Astrocyte of the cerebellum (primary cell): ENCODE measurements at places on chromosomes 5 and 9.

DNA sequence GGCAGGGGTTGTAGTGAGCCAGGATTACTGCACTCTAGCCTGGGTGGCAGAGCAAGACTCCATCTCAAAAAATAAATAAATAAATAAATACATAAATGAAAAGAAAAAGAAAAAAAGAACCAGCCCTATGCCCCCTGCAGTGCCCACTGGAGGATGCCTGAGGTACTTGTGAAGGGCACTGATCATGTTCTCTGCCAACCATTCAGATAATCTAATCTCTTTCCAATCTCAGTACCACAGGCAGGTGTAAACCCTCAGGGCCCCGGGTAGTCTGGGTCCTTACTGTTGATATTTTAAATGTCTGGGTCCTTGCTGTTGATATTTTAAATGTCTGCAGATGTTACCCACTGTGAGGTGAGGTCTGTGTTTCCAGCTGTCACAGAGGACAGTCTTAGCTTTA, 321.8 kb upstream of the ADCY2 start:
- no peak for DNase-seq

- DNase-seq: no peak
Measured at GRCh38 chr9:130286072-130286770, 20.7 kb downstream of the HMCN2 start.

GRCh38 chr9:76741524-76741923, 22.7 kb upstream of the PCA3 start:
- no peak for DNase-seq

- no peak for DNase-seq
Measured at GRCh38 chr5:126334760-126335159, 88.4 kb upstream of the GRAMD2B start.

DNA sequence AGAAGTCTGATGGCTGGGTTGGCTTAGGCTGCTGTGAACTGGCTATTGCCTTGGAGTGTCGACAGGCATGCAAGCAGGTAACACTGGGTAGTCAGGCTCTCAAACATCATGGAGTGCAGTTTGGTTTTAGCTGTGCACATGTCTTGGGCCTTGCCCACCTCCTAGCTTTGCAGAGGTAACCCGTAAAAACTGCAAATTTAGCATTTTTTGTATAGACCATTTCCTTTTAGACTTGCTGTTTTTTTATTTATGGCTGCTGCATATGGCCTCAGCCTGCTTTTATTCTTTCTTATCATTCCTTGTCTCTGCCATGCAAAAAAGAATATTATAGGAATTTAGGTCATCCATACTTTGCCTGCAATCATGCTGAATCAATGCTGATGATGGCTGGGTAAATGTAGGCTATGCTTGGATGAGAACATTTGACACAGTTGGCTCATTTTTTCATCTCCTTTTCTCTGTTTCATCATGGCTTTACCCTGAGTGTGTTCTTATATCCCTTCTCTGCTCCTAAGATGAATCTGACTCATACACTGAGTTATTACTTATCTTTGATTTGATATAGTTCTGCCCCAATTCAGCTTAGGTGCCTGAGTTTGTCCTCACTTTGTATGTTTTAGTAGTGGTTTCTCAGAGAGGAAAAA, 27.2 kb downstream of the RECK start:
- no peak for DNase-seq

DNA sequence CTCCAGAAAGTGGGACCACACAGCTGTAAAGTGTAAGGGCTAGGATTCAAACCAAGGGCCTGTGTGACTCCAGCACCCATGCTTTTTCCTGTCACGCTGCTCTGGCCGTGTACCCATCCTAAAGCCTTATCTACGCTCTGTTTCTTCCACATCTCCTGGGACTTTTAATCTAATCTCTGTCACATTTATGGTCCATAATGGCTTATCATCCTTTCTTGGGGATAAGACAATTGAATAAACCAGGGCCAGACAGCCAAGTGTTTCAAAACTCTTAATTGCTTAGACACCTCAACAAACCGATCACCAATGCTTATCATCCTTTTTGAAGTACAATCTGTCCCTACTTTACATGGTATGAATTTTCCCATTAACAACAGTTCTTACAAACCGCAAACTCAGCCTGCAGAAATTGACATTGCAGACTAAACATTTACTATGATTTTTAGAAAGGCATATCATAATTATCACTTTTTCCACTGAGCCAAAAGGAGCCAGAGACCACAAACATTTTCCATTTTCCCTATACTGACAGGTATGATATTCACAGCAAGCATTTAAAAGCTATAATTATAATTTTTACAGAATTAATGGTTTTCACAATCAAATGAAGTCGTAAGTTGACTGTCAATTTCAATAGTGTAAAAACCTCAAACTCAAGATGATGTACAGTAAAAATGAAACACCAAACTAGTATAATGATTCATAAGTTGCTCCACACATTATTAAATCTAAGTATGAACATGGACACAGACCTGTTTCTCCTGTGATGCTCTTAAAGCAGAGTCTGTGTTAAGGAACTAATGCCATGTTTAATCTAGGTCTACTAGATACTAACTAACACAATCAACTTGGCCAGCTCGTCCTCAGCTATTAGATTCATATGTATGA, 99.5 kb downstream of the FBXW11 start:
- no peak for DNase-seq

DNA sequence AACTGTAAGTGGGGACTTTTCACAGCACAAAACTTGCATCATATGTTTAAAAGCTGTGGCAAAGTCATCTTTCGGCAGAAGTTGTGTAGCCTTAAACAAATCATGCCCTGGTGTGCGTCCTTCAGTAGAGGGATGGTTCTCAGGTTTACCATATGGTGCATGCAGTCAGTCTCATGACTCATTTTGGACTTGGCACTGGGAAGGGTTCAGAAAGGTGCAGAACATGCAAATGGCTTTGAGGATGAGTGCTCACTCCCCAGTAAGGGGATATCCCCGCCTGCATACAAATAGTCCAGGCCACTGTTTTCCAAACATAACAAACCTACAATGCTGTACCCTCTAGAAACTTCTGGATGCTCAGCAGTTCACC, 260.3 kb downstream of the NDUFS4 start:
- DNase-seq: no peak

DNA sequence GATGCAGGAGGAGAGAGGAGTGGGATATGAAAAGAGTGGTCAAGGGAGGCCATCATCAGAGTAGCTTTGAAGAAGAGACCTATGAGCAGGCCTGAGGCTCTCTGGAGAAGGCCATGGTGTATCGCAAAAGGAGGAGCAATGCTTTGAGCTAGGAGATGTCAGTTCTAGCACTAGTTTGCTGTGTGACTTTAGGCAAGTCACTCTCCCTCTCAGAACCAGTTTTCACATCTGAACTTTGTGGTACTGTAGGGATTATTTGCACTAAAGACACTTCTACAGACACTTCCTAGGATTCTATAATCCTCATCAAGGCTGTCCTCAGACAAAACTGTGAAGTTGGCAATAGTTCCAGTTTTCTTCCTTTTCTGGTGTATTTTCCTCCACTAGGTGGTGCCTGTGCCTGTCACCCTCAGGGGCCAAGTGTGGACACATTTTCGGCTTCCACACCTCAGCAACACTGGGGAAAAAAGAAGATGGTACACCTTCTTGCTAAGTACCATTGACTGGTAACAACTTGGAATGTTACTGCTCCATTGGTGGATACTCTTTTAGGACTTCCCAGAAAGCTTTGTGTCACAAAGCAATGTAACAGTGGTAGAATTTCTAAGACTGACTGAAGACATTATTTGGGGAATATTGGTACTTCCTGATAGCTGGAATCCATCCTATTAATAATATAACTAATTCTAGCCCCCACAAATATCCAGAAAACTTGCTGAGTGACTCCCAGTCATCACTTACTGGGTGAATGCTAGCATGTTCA, 9.9 kb downstream of the PAPPA start:
- no peak for DNase-seq

- DNase-seq: no peak
Measured at GRCh38 chr9:87722393-87723088, 3.4 kb upstream of the CTSL start.

DNA sequence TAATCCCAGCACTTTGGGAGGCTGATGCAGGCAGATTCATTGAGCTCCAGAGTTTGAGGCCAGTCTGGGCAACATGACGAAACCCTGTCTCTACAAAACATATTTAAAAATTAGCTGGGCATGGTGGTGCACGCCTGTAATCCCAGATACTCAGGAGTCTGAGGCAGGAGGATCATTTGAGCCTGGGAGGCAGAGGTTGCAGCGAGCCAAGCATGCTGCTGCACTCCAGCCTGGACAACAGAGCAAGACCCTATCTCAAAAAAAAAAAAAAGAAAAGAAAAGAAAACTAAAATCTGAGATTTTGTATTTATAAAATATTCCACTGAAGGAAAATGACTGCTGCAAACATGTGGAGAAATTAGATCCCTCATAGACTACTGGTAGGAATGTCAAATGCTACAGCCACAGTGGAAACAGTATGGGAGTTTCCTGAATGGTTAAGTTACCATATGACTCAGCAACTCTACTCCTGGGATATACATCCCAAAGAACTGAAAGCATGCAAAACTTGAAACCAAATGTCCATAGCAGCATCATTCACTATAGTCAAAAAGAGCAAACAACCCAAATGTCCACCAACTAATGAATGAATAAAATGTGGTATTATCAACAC, 106.1 kb downstream of the UBAP2 start:
- DNase-seq: peak; percentile 38

- DNase-seq: no peak
Measured at GRCh38 chr5:176481711-176482110, 33.5 kb downstream of the FAF2 start.

DNA sequence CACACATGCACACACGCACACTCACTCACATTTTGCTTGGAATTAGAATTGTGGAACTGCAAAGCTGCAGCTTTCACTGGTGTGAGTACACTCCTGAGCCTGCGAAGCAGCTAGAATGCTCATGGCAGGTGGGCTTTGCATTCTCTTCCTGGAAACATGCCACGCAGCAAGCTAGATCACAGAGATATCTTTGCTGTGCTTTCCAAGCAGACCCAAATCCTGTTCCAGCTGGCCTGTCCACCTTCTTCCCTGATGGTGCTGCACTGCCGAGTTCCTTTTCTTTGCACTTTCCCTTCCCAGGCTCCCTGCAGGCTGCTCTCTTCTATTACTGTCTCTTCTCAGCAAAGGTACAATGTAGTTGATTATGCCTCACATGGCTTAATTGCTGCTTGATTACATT, 92.7 kb upstream of the CKMT2 start:
- no peak for DNase-seq

DNA sequence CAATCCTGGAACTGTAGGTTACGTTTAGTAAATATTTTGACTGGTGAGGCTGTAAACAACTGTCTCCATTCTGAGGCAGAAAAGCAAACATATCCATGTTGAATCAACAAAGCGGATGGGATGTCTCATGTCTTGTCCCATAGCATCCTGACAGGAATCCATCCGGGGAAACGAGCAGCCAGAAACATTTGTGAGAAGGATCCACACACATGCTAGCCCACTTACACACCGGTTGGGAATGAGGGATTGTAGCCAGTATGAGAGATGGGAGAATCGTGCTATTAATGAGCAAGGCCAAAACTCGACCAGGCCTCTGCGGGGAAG, 117.5 kb downstream of the FSTL4 start:
- DNase-seq: no peak

- DNase-seq: no peak
Measured at GRCh38 chr5:151382576-151382975, 35.2 kb upstream of the SLC36A2 start.

- DNase-seq: no peak
Measured at GRCh38 chr5:90182726-90183125, 226.8 kb downstream of the CETN3 start.

- DNase-seq: no peak
Measured at GRCh38 chr5:63554191-63554590, 408.1 kb downstream of the HTR1A start.

- DNase-seq: no peak
Measured at GRCh38 chr9:8229226-8229625, 429.6 kb upstream of the DMAC1 start.

DNA sequence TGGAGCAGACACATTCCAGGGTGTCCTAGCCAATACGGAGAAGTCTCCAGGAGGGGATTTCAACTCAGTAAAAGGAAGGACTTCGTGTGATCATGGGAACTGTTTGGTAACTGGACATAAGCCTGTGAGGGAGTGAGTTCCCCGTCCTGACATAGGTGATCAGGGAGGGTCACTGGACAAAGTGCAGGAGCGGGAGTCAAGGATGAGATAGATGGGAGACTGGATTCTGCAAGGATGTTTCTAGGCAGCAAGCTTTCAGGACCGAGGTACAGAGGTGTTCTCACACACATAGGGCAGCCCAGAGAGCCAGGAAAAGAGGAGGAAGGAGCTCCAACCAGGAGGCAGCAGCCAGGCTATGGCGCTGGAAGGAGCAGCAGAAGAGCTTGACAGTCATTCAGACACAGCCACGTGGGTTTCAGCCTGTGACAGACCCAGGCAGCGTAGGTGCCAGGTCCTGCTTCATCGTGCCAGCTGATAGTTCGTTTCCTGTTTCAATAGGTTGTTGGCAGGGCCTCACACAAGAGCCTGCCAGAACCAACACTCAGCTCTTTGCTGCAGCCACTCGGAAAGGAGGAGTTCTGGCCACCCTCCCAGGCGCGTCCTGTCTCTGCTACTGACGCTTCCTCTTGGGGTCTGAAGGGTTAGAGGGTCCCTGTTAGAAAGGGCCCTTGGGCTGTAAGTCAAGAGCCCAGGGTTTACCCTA, 84.1 kb downstream of the AMBP start:
- DNase-seq: peak; percentile 56

GRCh38 chr5:142969624-142970439, 199.7 kb downstream of the ARHGAP26 start:
- no peak for DNase-seq

DNA sequence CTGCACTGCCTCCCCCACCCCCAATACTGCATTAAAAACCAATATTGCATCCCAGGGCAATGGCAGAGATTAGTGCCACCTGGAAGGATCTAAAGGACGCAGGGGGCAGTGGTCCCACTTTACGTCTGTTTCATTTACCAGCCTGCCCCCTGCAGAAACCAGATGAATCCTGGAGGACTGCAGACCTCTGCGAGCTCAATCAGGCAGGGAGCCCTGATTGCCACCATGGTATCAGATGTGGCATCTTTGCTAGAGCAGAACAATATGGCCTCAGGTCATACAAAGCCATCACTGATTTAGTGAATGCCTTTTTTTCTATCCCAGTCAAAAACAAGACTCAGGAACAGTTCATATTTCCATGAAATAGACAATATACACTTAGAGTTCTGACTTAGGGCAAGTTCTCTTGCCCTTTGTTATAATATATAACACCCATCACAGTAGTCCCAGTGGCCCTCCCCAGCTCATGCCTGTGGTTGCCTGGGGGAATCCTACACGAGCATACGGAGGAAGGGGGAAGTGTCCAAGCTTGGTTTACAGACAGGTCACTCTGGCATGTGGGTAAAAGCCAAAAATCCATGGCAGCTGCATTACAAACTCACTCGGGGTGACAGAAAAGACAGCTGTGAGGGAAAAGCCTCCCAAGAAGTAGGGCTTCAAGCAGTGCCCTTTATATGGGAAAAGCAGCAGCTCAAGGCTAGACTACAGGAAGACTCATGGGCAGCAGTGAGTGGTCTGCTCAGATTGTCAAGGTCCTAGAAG, 85.1 kb downstream of the MED27 start:
- no peak for DNase-seq

GRCh38 chr9:27625751-27626150, 52.5 kb upstream of the C9orf72 start:
- no peak for DNase-seq
